WERI-Rb-1 (cell line): ENCODE measurements at places on chromosomes 12 and 14.

GRCh38 chr14:94036313-94037167 lies 10.4 kb downstream of the OTUB2 start:
- DNase-seq = peak; percentile 77

DNA sequence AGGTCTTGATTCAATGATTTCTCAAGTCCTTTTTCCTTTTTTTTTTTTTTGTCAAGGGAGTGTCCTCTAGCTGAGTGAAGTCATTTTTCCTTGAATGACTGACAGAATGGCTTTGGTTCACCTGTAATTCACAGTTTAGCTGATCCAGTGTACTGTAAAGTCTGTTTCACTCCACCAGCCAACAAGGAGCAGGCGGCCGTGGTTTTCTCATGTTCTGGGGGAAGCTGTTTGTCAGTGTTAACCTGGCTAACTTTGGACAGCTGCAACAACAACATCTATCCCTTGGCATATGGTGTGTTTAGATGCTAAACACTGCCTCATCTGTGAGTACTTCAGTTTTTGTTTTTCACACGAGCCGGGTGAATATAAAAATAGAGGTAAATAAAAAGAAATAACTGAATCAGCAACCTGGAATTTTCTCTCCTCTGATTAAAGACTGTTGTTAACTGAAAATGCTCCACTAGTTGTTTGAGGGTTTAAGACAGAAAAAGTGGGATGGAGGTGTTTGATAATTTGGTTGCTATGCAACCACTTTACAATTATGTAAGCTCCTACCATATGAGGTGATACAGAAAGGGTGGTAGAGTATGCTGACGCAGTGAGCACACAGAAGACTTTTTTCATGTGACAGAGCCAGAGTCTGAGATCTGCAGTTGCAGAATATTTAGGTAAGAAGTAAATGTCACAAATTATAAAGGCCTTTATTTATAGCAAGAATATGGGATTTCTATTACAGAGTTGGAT lies 50.3 kb upstream of the SLC2A13 start:
- DNase-seq = no peak

DNA sequence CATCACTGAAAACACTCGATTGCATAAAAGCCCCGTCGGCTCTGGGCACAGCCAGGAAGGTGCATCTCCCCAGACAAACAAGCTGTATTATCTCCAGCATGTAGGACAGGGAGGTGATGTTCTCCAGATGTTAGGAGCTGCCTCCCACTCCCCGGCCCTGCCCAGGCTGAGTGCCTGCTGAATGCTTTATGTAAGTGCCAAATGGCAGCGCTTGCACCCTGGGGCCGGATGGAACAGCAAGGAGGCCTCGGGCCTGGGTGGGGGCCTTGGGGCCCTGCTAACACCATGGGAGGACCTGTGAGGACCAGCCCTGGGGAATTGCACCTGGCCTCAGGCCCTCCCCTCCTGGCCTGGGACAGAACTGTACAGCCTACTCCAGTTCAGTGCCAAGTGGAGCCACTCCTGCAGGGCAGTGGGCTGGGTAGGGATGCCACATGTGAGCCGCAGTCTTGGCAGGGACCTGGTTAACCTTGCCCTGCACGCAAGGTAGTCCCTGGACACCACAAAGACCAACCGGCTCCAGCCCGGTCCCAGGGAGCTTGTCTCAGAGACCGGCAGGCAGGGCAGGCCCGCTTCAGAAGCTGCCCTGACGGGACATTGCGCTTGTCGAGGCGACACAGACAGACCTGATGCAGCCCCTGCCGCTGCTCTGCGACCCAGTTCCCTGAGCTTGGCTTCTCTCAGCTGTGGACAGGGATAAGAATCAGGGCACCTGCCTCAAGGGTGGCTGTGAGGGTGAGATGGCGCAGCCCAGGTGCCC lies 35.3 kb upstream of the PPP1R13B start:
- no peak for DNase-seq

GRCh38 chr12:117093918-117094630 lies 5.1 kb downstream of the TESC start:
- no peak for DNase-seq

- DNase-seq = no peak
Observed at GRCh38 chr12:132151145-132151765, 7.0 kb downstream of the NOC4L start.

GRCh38 chr12:107122452-107122958 lies 29.2 kb upstream of the CRY1 start:
- DNase-seq = peak; percentile 73

- DNase-seq = no peak
Observed at GRCh38 chr12:80168936-80169335, 69.6 kb downstream of the OTOGL start.

DNA sequence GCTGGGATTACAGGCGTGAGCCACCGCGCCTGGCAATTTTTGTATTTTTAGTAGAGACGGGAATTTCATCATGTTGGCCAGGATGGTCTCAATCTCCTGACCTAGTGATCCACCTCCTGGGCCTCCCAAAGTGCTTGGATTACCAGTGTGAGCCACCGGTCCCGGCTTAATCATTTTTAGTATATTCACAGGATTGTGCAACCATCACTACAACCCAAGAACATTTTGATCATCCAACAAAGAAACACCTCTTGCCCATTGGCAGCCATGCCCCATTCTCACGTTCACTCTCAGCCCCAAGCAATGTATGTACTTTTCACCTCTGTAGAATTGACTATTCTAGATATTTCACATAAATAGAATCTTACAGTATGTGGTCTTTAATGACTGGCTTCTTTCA lies 19.9 kb downstream of the SP1 start:
- DNase-seq = no peak

DNA sequence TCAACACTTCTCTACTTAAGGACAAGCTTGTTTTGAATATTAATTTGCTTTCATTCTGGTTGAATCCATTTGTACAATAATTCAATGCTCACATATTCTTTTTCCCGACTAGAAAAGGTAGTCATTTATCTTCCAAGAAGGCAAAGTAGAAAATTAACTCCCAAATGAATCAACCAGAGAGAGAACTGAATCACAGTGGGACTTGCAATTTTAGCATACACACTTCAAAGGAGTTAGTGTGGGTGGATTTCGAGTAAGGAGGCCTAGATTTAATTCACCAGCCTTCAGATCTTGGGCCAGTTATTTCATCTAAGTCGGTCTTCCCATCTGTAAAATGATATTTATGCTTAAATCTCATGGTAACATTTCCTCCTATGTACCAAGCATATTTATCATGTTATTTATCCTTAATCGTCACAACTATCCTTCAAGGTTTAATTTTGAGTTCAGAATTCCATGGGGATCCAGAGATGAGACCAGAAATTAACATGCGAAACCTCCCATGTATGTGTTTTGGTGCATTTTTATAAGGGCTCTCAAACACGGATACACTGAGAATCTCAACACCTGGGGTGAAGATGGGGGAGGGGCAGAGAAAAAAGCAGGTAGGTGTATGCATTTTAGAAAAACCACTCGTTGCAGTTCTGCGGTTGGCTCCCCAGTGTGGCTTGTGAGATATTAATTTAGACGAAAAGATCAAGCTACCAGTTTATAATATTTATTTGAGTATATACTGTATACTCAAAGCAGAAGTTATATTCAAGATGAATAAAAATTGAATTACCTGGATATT lies 38.9 kb upstream of the IL22 start:
- DNase-seq = no peak
